ENCODE measurements at places on chromosomes 5 and 9. TPM values are rescaled to one million over a fixed set of nuclear protein-coding genes. Genes with fewer than 3 reads are reported as not detected.

DNA sequence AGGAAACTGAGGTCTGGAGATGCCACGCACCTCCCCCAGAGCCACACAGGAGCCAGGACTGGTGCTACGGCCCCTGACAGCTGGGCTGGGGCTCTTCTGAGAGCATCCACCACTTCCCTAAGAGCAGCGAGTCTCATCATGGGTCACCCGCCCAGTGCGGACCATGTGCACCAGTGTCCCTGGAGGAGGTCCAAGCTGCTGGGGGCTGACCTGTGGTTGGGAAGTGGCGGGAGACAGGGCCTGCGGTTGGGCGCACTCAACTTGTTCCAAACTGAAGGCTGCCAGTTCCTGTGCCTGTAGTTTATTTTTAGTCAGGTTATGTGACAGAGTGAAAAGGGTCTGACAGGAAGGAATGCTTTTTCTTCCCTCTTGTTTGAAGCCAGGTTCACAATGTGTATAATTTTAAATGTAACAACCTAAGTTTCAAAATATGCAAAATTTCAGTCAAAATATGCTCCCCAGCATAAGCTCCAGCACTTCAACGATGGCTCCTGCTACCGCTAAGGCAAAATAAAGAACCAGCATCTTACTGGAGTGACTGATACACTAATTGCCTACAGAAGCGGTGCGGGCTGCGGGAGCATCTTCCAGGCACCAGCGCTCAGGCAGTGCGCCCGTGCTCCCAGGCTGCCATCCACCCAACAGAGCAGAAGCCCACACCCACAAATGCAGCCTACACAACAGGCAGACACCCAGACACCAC is 14.8 kb downstream of the BARHL1 start:
- no peak for DNase-seq

DNA sequence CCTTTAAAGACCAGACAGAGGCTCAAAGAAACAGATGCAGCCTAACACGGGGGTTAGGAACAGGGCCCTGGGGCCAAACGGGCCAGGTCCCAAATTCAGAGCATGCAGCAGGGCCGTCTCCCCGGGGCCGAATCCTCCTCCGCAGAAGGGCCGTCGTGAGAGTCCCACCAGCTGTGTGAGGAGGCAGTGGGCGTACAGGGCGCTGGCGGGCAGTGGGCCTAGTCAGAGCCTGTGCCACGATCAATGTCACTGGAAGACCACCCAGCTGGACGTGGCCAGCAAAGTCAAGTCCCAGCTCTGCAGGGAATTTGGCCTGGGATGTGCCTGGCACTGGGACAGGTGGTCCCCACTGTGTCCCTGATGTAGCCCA is 15.8 kb upstream of the FCN2 start:
- no peak for DNase-seq

GRCh38 chr5:37211661-37212060 is 37.5 kb downstream of the CPLANE1 start:
- no peak for DNase-seq

Gene C5
- 3.1 TPM for total RNA-seq

Gene NUTM2G
- not detected for total RNA-seq

All from mesothelial cell of epicardium (in vitro differentiated cells).